ENCODE measurements at places on chromosomes 11 and 22. TPM values are rescaled to one million over a fixed set of nuclear protein-coding genes. Genes with fewer than 3 reads are reported as not detected.

The EFCAB6 gene
- total RNA-seq: 1.8 TPM

The APLNR gene
- not detected for total RNA-seq

The PAMR1 gene
- total RNA-seq: 60.7 TPM

The GLB1L3 gene
- total RNA-seq: not detected

DNA sequence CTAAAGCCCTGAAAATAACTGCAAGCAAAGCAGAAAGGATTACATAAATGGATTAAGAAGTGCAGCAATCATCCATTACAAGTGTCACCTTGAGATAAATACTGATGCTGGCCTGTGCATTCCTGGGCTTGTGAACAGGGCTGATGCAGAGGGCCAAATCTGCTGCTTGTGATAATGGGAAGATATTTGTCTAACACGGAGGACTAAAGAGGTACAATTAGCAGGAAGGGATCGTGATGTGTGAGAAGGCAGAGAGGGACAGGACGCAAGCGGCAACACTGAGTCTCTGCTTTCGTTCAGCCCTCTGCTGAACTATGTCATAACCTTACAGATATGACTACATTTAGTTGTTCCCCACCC lies 107.7 kb upstream of the DDI1 start:
- H3K4me3 ChIP-seq: no peak overlapping the region
- H3K27ac ChIP-seq: no peak overlapping the region
- no peaks in the 10 kb centered on the region for H3K27me3 ChIP-seq
- H3K36me3 ChIP-seq: no peaks in the 10 kb centered on the region
- no peak for DNase-seq

GRCh38 chr22:49590851-49591445 lies 236.7 kb downstream of the BRD1 start:
- H3K4me3 ChIP-seq: no peak overlapping the region
- no peaks in the 10 kb centered on the region for H3K4me1 ChIP-seq
- H3K36me3 ChIP-seq: no peaks in the 10 kb centered on the region
- peak; percentile 51 for DNase-seq
- H3K27me3 ChIP-seq: no peaks in the 10 kb centered on the region

DNA sequence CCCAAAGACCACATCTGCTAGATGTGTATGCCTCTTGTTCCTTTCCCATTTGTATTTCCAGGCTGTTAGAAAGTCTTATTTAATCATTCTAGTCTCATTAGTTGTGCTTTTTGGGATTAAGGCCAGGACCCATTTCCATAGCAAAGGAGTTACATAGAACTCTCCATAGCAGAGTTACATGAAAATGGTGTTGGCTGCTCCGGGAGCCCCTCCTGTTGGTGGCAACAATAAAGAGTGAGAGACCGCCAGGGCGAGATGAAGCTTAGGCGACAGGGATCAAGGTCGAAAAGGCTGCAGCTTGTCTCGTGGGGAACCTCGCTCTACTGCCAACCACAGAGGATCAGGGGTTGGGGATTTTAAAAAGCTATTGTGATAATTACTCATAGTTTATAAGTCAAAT lies 58.3 kb downstream of the GRIK4 start:
- DNase-seq: no peak
- peaks cover 14% of the 10 kb centered on the region for H3K4me1 ChIP-seq
- H3K27me3 ChIP-seq: no peaks in the 10 kb centered on the region
- no peak overlapping the region for H3K27ac ChIP-seq
- H3K4me3 ChIP-seq: no peak overlapping the region

DNA sequence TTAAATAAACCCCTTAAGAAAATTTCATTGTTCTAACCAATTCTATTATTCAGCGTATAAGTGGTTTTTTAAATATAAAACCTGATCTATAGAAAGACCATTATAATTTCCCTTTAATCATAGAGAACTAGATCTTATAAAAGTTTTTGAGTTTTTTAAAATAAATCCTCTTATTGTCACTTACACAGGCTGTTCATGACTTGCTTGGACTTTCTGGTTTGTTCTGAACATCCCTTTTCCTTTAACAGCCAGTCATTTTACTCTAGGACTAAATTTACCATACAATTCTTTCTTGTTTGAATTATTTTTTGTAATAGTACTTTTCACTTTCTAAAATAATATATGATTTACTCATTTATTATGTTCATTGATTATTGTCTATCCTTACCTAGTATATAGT lies 4.7 kb downstream of the NXPE2 start:
- H3K27ac ChIP-seq: no peak overlapping the region
- no peak for DNase-seq
- H3K36me3 ChIP-seq: no peaks in the 10 kb centered on the region
- peaks cover 8% of the 10 kb centered on the region for H3K4me1 ChIP-seq
- H3K4me3 ChIP-seq: no peak overlapping the region

GRCh38 chr11:114397349-114397982 lies 2.8 kb downstream of the C11orf71 start:
- H3K4me3 ChIP-seq: no peak overlapping the region
- peaks cover 24% of the 10 kb centered on the region for H3K4me1 ChIP-seq
- DNase-seq: no peak
- no peak overlapping the region for H3K27ac ChIP-seq
- no peaks in the 10 kb centered on the region for H3K27me3 ChIP-seq

DNA sequence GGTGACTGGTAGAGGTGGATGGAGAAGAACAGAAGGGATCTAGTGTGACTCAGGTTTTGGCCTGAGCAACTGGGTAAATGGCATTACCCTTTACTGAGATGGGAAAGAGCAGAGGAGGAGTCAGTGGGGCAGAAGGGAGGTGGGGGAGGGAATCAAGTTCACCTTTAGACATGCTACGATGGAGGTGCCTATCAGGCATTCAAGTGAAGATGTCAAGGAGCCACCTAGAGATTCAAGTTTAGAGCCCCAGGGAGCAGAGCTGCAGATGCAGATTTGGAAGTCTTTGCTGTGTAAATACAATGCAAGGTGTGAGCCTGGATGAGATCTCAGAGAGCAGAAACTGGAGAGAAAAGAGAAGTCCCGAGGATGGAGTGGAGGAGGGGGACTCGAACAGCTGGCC lies 979 bp upstream of the MOGAT2 start:
- H3K4me3 ChIP-seq: no peak overlapping the region
- no peaks in the 10 kb centered on the region for H3K4me1 ChIP-seq
- DNase-seq: no peak
- peaks cover 18% of the 10 kb centered on the region for H3K27me3 ChIP-seq

DNA sequence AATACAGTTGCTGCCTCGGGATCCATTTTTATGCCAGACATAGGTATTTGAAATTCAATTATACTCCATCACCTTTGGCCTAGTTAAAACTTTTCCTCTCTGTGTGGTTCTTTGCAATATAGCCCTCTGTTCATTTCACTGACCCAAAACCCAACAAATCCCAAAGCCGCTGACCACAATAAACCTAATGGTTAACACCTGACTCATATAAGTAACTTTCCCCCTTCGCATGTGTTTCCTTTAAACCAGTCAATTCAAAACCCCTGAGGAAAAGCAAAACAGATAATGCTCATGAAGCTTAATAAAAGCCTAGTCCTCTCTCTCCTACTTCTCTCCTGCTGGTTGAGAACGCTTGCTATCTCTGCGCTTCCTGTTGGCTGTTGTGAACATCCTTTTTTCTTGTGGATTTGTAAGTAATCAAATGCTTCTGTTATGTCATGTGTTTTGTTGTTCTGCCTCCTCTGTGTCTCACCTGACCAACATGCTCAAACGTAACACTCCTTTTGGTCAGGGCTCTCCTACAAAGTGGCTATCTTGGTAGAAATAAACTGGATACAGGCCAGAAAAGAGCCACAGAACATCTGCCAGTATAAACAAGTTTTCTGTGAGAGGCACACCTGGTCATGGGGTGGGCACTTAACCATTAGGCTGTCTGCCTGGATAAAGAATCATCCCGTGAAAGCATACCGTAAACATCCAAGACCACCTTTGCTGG lies 652.6 kb downstream of the METTL15 start:
- H3K27me3 ChIP-seq: no peaks in the 10 kb centered on the region
- peak overlapping the region; percentile 90 for H3K27ac ChIP-seq
- H3K4me1 ChIP-seq: peaks cover 54% of the 10 kb centered on the region
- no peaks in the 10 kb centered on the region for H3K36me3 ChIP-seq

DNA sequence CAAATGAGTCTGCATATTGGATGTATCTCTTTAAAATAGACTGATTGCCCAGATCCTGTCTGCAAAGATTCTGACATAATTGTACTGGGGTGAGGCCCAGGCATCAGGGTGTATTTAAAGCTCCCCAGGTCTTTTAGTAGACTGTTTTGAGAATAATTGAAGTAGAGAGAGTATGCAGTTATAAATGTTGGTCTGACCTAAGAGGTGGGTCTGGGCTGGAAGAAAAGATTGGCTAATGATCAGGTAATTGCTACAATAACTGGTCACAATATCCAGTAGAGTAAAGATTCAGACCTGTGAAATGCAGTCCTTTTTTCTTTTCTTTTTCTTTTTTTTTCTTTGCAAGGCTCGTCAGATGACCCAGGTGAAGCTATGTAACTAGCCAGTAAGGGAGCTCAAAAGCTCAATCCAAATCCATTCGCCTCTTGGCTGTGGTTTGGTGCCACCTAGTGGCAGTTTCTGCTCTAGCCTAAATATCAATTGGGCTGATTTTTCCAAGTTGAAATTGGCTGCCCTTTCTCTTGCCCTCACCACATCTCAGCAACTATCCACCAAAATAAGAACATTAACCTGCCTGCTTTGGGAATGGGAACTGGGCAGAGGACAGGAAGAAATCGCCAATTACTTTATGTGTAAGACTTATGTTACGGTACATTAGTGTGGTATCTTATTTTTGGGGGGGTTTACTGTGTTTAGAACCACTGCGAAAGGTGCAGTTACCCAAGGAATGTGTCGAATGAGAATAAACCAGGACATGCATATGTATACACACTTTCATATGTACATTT lies 45.9 kb downstream of the ZNF143 start:
- peaks cover 7% of the 10 kb centered on the region for H3K4me1 ChIP-seq
- H3K4me3 ChIP-seq: no peak overlapping the region
- peak; percentile 53 for DNase-seq
- no peaks in the 10 kb centered on the region for H3K27me3 ChIP-seq

DNA sequence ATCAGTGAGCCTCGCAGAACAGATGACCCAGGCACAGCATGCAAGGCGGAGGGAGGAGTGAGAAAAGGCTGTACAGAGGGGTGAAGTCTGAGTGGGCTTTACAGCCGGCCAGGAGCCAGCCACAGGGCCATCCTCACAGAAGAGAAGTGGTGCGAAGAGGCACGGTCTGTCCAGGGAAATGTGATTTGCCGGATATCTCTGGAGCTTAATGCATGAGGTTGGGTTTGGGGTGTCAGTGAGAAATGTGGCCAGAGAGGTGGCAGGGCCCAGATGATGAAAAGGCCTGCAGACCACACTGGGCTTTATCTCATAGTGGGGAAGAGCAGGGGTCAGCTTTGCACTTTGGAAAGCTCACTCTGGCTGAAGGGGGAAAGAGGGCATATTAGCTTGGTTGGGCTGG lies 255.2 kb downstream of the BUD13 start:
- DNase-seq: no peak
- H3K4me1 ChIP-seq: no peaks in the 10 kb centered on the region
- no peaks in the 10 kb centered on the region for H3K36me3 ChIP-seq

DNA sequence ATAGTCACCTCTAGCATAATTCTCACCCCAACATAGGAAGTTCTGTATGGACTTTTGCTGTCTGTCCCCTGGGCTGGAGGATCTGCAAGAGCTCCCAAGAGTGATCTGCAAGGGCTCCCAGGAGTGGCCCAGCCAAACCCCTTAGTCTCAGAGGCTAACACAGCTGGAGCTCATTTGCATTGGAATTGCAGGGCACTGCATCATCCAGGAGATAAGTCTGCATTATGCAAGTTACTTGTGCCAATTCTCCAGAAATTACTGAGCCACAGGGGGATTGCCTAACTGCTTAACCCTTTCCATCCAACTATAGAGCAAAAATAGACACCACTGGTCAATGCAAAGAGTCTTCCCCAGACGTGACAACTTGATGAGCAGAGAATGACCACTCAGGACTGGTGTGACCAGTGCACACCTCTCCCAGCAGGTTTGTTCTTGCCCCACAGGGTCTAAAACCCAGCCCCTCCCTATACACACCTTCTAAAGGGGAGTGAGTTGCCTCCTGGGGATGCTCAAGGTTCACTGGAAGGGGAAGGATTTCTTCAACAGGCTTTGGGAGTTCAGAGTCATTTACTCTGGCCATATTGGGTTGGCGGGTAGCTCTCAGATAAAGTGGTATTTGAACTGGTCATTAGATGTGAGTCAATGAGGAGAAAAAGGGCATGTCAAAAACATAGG lies 38.4 kb downstream of the POU2AF3 start:
- no peaks in the 10 kb centered on the region for H3K27me3 ChIP-seq
- peaks cover 8% of the 10 kb centered on the region for H3K4me1 ChIP-seq
- H3K36me3 ChIP-seq: no peaks in the 10 kb centered on the region
- DNase-seq: no peak

DNA sequence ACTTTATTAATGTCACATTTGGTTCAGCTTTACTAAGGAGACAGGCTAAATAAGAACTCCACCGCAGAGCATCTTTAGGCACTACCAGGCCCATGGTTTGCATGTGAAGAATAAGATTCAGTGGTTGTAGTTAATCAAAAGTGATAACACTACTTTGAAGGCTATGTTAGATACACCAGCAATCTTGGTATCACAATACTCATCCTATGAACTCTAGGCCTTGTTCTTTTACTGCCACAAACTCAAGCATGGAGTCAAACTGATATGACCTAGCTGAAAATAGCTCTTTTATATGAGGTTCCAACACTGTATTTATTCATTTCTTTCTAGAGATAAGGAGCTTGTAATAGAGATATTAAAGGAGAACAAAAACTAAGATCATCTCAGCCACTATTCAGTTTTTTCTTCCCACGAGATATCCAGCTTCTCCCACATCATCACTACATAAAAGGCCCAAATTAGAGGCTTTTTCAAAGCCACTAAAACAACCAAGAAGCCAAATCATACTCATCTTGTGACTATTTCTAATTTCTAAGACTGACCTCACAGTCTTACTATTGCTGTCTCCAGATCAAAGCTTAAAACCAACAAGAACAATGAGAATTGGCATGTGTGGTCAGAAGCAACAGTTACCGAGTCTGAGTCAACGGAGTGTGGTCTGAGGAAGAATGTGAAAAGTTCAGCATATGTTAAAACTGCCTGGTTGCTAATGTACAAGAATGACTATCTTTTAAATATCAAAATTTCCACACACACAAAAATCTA lies 25.1 kb upstream of the GUCY1A2 start:
- H3K36me3 ChIP-seq: no peaks in the 10 kb centered on the region
- H3K4me3 ChIP-seq: no peak overlapping the region
- peaks cover 11% of the 10 kb centered on the region for H3K4me1 ChIP-seq
- peak; percentile 50 for DNase-seq
- H3K27ac ChIP-seq: peak overlapping the region; percentile 84
- H3K27me3 ChIP-seq: no peaks in the 10 kb centered on the region

GRCh38 chr11:41309111-41309522 lies 150.3 kb downstream of the LRRC4C start:
- no peaks in the 10 kb centered on the region for H3K36me3 ChIP-seq
- H3K4me1 ChIP-seq: no peaks in the 10 kb centered on the region
- H3K27me3 ChIP-seq: no peaks in the 10 kb centered on the region
- no peak overlapping the region for H3K27ac ChIP-seq
- no peak overlapping the region for H3K4me3 ChIP-seq
- no peak for DNase-seq
